ENCODE measurements at places on chromosomes 12 and 14.
A peak's percentile ranks its signal among the peaks of the same experiment; 100 is the strongest.

DNA sequence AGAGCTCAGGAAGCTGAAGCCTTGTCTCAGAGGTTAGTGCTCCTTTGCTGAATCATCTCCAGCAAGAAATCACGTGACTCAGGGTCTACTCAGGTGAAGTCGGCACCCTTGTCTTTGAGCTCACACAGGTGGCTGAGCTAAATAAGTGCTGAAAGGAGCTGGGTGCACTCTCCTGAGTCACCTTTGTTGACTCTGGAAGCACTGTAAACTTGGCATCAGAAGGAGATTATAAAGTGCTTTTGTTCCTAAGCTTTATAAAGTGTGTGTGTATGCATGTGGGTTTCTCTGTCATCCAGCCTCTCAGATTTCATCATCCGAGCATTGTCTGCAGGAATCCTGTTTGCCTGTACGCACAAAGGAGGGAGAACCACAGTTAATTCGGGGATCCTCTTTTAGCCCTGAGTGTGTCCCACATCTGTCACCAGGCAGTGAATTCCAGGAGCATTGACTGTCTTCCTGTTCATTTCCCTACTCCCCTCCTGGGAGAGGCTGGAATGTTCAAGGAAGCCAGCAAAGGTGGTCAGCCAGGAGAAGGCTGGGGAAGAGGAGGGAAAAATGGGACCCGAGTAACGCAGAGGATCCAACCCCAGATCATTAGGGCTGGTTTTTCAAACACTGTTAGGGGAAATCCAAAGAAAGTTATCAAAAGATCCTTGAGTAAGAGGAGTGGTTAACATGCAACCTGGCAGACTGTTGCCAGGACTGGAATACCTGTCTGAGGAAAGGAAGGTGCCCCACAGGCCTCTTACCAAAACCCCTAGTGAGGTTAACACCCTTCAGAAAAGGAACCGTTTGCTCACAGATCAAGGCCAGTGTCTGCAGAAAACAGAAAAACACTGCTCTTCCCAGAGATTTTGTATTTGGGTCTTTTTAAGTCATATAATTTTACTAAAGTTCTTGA lies 157.5 kb upstream of the HIF1A start:
- DNase-seq: no peak

DNA sequence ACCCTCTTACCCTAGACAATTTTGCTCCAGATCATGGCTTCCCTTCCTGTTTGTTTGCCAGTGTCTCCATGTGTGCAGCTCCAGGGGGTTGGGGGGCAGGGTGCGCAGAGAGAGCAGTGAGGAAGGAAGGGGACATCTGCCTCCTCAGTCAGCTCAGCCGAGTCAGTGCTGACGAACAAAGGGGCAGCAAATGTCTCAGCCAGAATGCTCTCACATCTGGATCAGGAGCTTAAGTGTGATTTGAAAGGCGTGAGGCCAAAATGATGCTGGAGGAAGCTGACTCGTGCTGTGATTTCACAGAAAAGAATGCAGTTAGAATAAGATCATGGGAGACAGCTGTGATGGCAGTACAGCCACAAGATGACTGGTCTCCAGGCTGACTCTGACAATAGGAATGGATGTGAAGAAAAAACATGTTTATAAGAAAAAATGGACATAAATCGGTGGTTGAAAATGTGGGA lies 27.1 kb upstream of the CDK17 start:
- DNase-seq: peak; percentile 40

- DNase-seq: no peak
Measured at GRCh38 chr12:130947028-130947613, 6.6 kb upstream of the ADGRD1 start.

GRCh38 chr12:132488127-132489077 lies 1.5 kb upstream of the FBRSL1 start:
- DNase-seq: peak; percentile 90

GRCh38 chr12:20695232-20695631 lies at the start of gene SLCO1C1:
Gene SLCO1C1, plus strand, starts transcription at chr12:20695332. Its CDS starts 4,245 bp downstream, at chr12:20699577.
- DNase-seq: no peak

- DNase-seq: peak; percentile 62
Measured at GRCh38 chr12:52884526-52885293, 20.2 kb downstream of the KRT8 start.

DNA sequence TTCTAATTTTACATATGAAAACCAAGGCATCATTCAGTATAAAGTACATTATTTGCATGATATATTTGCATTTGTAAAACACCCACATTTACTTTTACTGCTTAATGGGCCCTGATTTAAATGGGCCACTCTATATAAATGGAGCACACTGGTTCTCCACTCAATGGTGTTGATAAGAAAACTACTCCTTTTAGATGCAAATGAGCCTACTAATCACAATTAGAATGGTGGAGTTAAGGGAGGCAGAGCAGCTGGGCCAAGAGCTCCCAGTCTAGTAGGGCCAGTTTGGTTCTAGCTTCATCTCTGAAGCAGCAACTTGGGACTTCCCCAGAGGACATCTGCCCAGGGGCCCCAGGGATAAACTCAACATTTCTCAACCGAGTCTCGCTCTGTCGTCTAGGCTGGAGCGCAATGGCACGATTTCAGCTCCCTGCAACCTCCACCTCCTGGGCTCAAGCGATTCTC lies 120.7 kb downstream of the FOXN3 start:
- DNase-seq: no peak

DNA sequence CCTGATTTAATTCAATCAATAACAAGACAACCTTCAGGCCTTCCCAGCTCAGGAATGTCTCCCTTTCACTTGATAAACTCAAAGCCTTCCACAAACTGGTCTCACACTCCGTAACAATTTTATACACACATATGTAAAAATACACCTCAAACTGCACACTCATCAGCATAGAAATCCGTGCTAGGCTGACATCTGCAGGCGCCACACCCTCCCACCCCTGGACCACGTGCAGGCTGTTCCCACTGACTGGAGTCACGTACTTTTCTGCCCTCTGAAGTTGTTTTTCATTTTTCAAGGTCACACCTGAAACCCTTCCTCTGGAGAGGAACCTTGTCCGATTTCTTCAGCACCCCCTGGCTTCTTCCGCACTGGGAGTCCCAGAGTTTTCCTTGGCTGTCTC lies 27.6 kb downstream of the FBXO21 start:
- no peak for DNase-seq

DNA sequence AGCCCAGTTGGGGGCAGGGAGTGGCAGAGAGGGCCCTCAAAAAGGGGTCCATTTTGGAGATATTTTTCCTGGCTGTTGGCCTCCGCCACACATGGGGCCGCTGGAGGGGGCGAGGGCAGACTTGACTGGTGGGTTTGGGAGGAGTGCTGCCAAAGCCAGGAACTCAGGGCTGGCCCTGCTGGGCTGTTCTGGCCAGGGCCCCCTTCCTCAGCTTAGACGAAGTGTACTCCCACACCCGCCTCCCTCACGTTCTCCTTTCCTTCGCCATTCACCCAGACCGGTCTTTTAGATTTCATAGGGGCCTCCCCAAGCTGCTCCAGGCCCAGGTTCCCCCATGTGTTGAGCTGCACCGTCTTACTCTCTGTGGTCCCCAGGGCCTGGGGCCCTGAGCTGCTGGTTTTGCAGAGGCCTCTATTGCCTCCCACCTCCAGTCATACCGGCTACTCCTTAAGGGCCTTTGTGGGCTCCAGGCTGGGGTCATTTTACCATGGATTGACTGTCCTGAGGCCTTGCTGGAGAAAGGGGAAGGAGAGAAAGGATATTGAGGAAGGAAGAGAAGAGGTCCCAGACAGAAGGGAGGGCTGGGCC lies 1.3 kb downstream of the KRT7 start:
- no peak for DNase-seq

DNA sequence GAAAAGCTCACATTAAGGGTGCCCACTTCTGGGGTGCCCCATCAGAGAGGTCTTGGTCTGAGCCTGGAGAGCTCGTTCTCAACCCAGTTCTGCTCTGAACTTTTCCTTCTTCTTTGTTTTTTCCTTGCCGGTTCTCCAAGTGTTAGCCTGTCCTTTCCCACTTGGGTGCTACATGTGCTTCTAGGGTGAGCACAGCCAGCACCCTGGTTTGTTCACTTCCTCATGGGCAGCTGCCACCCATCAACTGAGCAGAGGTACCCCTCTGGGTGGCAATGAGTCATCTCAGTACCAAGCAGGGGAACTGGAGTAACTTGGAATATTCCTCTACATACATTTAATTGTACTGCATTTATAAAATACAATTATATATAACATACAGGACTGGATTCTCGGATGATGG lies 3.9 kb upstream of the SYNE3 start:
- no peak for DNase-seq

GRCh38 chr12:93144109-93144508 lies 215.0 kb upstream of the EEA1 start:
- DNase-seq: no peak

DNA sequence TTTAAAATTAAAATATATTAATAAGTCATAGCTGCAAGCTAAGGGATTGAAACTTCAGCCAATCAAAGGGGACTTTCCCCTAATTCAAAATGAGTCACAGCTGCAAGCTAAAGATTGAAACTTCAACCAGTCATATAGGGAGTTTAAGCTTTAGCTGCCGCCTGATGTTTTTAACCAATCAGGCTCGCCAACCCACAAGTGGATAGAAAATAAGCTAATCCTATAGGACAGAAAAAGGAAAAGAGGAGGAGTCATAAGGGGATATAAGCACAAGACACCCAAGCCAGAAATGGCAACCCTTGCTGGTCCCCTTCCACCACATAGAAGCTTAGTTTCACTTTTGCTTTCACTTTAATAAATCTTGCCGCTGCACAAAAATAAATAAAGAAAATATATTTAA lies 1154.6 kb downstream of the GALC start:
- no peak for DNase-seq

- no peak for DNase-seq
Measured at GRCh38 chr12:4435537-4435936, 10.1 kb downstream of the FGF6 start.

GRCh38 chr14:56120091-56120691 lies 2.0 kb downstream of the PELI2 start:
- DNase-seq: no peak

- no peak for DNase-seq
Measured at GRCh38 chr12:110935588-110935987, 15.2 kb upstream of the MYL2 start.

DNA sequence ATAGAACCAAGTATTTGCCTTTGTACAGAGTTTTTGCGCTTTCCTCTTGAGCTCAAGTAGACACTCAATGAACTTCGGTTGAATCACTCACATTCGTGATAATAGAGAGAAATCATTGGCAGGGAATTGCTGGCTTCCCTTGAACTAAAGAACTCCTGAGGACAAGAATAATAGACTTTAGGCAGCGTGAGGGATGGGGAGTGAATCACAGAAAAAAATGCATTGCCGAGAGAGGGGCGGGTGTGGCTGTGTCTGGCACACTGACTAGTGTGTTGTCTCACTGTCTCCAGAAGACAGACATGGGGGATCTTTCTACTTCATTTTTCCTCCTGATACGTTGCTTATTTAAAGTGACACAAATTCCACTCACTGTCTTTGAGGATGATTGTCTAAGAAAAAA lies 805.2 kb downstream of the BCL11B start:
- no peak for DNase-seq

GRCh38 chr12:26713885-26714383 lies 119.1 kb downstream of the ITPR2 start:
- no peak for DNase-seq

- DNase-seq: no peak
Measured at GRCh38 chr14:68619790-68620574, 172.9 kb downstream of the ZFP36L1 start.

DNA sequence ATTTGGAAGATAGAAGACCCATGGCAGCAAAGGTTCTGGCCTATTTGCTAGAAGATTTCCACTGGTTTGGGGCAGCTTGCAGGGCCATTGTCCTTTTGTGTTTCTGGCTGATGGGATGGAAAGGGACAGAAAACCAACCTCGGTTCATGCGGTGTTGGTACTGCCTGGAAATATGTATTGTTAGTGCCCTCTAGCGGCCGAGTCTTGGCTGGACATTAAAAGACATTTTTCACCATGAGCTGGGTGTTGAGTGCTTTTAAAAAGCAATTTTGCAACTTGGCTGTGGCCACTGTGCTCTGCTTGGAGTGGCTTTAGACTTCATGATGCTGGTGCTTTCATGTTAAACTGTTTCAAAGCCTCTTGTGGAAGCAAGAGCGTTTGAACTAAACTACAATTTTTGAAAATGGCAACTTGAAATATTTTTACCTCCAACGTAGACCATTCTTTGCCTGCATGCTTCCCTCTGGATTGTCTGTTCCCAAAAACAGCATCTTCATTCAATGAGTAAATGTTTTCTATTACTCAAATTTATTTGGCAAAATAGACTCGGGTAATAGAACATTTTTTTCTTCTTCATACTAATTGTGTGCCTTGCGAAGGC lies 102.7 kb upstream of the TBX5 start:
- peak; percentile 64 for DNase-seq

DNA sequence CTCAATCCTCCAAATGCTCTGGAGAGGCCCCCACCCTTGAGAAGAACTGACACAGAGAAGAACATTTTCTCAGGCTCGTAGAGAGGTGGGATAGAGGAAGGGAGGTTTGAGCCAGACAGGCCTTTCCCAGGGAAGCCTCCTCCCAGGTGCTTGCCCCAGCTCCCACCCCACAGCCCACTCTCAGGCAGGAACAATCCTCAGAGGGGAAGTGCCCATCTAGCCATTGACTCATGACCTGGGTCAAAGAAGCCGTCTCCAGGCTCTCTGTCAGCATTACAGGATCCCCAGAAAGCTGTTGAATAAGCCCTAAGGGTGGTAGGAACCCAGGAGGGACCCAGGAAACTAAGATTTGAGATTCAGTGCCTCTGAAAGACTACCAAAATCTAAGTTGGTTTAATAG lies 3.8 kb downstream of the AQP6 start:
- no peak for DNase-seq

GRCh38 chr14:58171090-58171489 lies 19.1 kb upstream of the ARMH4 start:
- no peak for DNase-seq

DNA sequence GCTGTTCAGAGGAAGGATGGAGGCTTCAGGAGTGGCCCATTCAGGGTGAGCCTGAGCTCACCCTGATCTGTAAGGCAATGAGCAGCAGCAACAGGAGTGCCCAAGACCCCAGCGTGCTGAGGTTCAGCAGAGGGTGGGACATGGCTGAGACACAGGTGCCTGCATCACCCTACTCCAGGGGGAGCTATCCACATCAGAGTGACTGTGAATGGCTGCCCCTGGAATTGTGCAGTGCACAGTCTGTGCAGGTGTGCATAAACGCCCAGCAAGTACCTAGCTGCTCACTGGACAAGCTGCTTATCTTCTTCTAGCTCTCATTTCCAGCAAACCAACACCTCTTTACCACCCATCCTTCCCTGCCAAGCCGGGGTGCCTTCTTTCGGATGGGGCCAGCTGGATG lies 140.6 kb upstream of the PRMT8 start:
- DNase-seq: no peak

GRCh38 chr12:2574355-2574935 lies 220.3 kb upstream of the FKBP4 start:
- no peak for DNase-seq

DNA sequence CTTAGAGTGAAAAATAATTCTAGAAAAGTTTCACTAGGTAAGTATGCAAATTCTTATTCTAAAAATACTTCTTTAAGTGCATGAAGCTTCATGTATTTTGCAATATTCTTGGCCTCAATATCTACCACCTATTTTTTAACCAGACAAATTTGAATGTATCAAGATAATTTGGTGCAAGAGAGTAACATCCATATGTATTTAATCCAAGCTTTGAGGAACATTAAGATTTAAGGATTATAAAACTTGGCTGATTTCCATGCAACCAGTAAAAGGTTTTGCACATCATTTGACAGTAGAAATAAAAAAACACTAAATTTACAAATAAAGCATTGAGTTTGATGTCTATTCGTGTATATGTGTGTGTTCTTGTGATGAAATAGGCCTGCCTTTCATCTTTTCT lies 7.7 kb downstream of the LUM start:
- DNase-seq: no peak

- no peak for DNase-seq
Measured at GRCh38 chr12:125263385-125263784, 198.2 kb downstream of the AACS start.

GRCh38 chr12:74365178-74365964 lies 172.3 kb upstream of the ATXN7L3B start:
- DNase-seq: no peak

Data from CD4-positive, CD25-positive, alpha-beta regulatory T cell (primary cell).